Type B pancreatic cell (in vitro differentiated cells): ENCODE measurements at places on chromosomes 2 and 18. TPM values are rescaled to one million over a fixed set of nuclear protein-coding genes. Genes with fewer than 3 reads are reported as not detected.

DNA sequence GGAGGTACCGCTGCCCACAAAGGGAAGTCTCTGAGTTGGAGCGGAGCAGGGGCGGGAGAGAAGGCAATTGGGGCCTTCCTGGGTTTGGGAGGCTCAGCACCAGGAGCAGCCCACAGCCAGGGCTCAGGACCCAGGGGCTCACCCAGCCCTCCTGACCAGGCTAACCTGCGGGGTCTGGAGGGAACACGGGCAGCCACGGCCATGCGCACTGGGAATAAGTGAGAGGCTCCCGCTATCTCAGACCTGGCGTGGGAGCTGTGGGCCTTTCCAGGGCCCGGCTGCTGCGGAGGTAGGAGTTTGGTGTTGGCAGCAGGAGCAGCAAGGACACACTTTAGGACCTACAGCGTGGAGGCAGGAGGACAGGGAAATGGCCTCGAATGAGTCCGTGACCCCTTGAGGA lies 69.0 kb downstream of the RRM2 start:
- H3K4me1 ChIP-seq = no peaks in the 10 kb centered on the region
- H3K27ac ChIP-seq = no peak overlapping the region
- H3K27me3 ChIP-seq = no peaks in the 10 kb centered on the region
- H3K4me3 ChIP-seq = no peak overlapping the region

DNA sequence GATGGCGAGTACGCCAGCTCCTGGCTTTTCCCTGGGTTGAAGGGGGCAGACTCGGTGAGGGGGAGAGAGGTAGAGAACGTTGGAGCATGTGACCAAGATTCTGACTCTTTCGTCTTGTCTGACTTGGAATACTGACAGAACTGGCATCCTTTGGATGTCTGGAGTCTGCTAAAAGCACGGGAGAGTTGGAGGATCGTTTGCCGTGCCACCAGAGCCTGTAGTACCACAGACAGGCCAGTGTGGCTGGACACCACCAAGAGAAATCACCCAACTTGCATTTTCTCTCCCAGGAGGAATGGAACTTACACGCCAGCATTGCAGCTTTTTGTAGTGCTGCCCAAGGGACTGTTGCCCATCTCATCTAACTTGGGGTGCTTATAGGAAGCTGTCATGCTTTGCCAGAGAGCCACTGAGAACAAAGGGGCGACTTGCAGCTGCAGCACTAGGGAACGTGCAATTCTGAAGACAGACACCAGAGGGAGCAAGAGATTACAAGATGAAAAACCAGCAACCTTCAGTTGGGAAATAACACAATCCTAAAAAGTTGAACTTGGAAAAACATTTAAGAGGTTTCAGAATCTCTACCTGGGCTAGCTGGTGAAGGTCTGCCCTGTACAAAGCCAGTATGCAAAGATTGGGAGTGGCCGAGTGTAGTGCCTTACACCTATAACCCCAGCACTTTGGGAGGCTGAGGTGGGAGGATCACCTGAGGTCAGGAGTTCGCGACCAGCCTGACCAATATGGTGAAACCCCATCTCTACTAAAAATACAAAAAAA lies 24.1 kb downstream of the PSMG2 start:
- peak; percentile 74 for DNase-seq
- peaks cover 12% of the 10 kb centered on the region for H3K36me3 ChIP-seq
- H3K27me3 ChIP-seq = no peaks in the 10 kb centered on the region
- no peak overlapping the region for H3K4me3 ChIP-seq
- H3K4me1 ChIP-seq = no peaks in the 10 kb centered on the region
- no peak overlapping the region for H3K27ac ChIP-seq

The DSC3 gene
- total RNA-seq = 67.7 and 306 TPM in 2 replicates

DNA sequence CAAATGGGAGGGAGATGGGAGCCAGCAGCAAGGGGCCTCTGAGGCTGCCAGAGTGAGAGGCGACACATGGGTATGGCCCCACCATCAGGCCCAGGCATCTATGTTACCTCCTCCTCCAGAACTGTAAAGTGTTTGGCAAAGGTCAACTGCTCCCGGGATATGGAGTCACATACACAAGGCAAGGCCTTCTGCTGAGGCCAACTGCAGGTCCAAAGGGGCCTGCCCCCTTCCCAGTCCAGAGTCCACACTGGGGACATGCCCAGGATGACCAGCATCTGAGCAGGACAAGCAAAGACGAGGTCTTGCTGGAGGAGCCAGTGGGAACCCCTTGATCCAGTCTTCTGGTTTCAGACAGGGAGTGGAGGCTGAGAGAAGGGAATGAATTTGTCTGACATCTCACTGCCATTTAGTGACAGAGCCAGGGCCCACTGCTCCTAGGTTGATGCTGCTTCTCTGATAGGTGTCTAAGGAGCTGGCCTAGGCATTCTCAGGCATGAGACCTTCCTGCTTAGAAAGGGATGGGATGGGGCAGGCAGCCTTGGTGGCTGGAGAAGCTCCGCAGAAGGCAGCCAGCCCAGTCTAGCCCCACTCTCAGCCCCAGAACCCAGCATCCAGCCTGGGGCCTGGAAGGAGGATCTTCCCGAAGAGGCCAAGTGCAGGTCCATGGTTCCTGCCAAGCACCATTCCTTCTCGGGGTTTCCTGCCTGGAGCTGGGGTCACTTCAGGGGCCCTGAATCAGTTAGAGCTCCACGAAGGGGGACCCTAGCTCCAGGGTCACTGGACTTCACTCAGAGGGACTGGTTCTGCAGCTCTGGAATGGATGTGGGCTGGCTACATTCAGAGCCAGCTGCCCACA lies 26.4 kb downstream of the EMX1 start:
- no peaks in the 10 kb centered on the region for H3K36me3 ChIP-seq
- no peak overlapping the region for H3K4me3 ChIP-seq
- H3K4me1 ChIP-seq = peaks cover 22% of the 10 kb centered on the region
- no peak overlapping the region for H3K27ac ChIP-seq
- no peak for DNase-seq
- peaks cover 14% of the 10 kb centered on the region for H3K27me3 ChIP-seq

GRCh38 chr2:156593594-156593921 lies 157.4 kb downstream of the GPD2 start:
- no peak overlapping the region for H3K27ac ChIP-seq
- DNase-seq = no peak
- no peaks in the 10 kb centered on the region for H3K36me3 ChIP-seq

The IL36B gene
- not detected in 2 replicates for total RNA-seq

The MREG gene
- total RNA-seq = 15.7 and 21.2 TPM in 2 replicates

The VIT gene
- total RNA-seq = 1.2 and 1.4 TPM in 2 replicates

The KCNS3 gene
- total RNA-seq = 5.3 and 10.3 TPM in 2 replicates

GRCh38 chr18:2846636-2847316 lies at the start of gene EMILIN2:
TSS of gene EMILIN2 (plus strand) at chr18:2847006. CDS start at chr18:2847189, 183 bp downstream.
- DNase-seq = no peak
- H3K27me3 ChIP-seq = peaks cover 76% of the 10 kb centered on the region
- H3K4me1 ChIP-seq = peaks cover 18% of the 10 kb centered on the region

- H3K27me3 ChIP-seq = no peaks in the 10 kb centered on the region
- peaks cover 21% of the 10 kb centered on the region for H3K4me1 ChIP-seq
- no peak for DNase-seq
- H3K36me3 ChIP-seq = peaks cover 37% of the 10 kb centered on the region
- H3K4me3 ChIP-seq = peak overlapping the region; percentile 42
These were observed 10.8 kb downstream of the GLS start for GRCh38 chr2:190891372-190891771.
